ENCODE measurements at places on chromosomes 1 and 21.

DNA sequence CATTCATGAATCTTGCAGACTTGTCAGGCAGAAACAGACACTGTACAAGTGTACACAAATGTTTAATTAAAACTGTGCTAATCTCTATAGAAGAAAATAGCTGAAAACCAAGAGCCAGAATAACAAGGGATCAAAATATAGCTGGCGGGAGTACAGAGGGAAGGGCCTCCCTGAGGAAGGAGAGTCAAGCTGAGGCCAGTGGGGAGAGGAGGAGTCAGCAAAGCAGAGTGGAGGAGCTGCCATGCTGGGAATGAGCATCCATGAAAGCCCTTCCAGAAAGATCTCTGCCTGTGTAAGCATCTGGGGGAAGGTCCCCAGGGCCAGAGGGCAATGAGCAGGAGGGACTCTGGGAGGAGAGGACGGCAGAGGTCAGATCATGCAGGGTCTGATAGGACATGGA, 15.1 kb downstream of the SLAMF8 start:
- no peak for DNase-seq

DNA sequence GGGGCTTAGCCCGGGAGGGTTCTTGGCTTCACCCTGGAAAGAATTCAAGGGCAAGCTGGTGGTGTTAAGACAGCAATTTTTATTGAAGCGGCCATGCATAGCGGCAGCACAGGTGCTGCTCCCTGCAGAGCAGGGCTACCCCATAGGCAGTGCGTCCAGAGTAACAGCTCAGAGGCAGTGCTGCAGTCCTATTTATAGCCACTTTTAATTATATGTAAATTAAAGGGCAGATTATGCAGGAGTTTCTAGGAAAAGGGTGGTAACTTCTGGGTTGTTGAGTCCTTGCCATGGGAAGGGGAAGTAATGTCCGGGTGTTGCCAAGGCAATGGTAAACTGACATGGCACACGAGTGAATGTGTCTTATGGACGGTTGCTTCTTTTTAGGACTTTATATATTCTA, 57.0 kb downstream of the VPS26C start:
- DNase-seq: no peak

- no peak for DNase-seq
Measured at GRCh38 chr1:59265622-59266021, 31.3 kb upstream of the FGGY start.

GRCh38 chr1:167428395-167428794, 89.9 kb downstream of the CD247 start:
- no peak for DNase-seq

DNA sequence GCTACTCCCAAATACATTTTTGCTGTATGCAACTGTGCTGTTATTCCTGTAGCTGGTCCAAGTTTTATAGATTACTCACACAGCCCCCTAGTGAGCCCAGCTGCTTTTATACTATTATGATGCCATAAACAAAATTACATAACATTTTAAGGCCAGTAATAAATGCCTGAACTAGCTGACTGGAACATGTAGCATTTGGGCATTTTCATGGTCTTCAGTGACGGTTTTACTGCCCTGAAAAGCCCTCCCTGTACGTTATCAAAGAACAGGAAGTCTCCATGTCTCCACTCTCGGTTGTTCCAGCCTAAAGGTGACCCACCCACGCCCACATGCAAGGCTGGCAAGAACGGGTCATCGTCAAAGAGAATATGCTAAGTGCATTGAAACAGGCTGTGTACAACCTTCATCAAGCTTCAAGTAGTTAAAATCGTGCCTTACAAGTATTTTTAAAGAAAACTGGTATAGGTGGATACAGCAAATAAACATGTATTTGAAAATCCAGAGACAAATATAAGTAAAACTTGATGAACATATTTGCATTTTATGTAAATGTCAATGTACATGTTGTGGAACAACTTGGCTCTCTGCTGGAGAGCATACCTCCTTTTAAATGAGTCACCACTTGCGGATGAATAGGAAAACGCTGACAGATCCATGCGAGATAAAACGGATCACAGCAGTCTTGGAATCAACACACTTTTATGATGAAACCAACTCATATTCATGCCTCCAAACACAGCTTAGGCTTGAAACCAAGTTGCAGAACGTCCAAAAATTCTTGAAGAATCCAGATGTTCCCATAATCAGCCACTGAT, 520.5 kb downstream of the SMYD3 start:
- DNase-seq: peak; percentile 32
